Esophagus muscularis mucosa (tissue), 4 donors: ENCODE measurements at places on chromosomes 2 and 18. TPM values are rescaled to one million over a fixed set of nuclear protein-coding genes. Genes with fewer than 3 reads are reported as not detected.

DNA sequence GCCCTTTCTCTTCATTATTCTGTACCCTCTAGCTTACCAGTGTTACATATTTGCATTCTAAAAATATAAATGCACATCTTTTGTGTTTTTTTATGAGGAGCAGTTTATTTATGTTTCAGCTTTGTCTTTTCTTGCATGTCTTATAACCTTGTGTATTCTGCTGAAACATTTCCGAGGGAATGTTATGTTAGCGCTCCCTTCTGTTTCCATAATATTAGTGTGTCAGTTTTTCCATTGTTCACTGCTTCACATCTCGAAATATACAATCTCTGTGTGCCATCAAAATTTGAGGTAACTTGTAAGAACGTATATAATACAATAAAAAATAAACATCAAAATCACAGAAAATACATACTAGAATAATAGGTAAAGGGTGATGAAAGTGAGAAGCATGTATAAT is 153.3 kb downstream of the PKP4 start:
- no peaks in the 10 kb centered on the region for H3K36me3 ChIP-seq
- no peaks in the 10 kb centered on the region for H3K27me3 ChIP-seq

GRCh38 chr2:50615291-50615690 is 416.6 kb downstream of the NRXN1 start:
- no peak for DNase-seq
- no peak overlapping the region for H3K27ac ChIP-seq
- no peaks in the 10 kb centered on the region for H3K27me3 ChIP-seq
- no peak overlapping the region for H3K4me3 ChIP-seq

GRCh38 chr18:9137168-9138066 is 836 bp downstream of the ANKRD12 start:
- no peak for DNase-seq
- H3K27ac ChIP-seq, result peak overlapping the region; percentile 99
- peaks cover 8% of the 10 kb centered on the region for H3K36me3 ChIP-seq
- H3K4me1 ChIP-seq, result peaks cover 56% of the 10 kb centered on the region
- H3K4me3 ChIP-seq, result peak overlapping the region; percentile 82

DNA sequence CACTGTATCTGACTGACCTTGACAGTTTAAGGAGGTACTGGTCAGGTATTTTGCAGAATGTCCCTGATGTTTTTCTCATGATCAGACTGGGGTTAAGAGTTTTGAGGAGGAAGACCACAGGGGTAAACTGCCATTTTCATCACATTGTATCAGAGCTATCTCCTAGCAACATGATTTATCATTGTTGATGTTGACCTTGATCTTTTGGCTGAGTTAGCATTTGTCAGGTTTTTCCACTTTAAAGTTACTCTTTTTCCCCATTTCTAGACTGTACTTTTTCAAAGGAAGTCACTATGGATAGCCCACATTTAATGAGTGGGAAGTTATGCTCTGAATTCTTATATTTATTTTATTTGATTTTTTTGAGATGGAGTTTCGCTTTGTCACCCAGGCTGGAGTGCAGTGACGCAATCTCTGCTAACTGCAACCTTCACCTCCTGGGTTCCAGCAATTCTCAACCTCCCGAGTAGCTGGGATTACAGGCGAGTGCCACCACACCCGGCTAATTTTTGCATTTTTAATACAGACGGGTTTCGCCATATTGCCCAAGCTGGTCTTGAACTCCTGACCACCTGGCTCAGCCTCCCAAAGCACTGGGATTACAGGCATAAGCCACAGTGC is 17.7 kb upstream of the SLC39A10 start:
- H3K27me3 ChIP-seq, result no peaks in the 10 kb centered on the region
- no peak overlapping the region for H3K27ac ChIP-seq
- no peaks in the 10 kb centered on the region for H3K36me3 ChIP-seq
- DNase-seq, result no peak

DNA sequence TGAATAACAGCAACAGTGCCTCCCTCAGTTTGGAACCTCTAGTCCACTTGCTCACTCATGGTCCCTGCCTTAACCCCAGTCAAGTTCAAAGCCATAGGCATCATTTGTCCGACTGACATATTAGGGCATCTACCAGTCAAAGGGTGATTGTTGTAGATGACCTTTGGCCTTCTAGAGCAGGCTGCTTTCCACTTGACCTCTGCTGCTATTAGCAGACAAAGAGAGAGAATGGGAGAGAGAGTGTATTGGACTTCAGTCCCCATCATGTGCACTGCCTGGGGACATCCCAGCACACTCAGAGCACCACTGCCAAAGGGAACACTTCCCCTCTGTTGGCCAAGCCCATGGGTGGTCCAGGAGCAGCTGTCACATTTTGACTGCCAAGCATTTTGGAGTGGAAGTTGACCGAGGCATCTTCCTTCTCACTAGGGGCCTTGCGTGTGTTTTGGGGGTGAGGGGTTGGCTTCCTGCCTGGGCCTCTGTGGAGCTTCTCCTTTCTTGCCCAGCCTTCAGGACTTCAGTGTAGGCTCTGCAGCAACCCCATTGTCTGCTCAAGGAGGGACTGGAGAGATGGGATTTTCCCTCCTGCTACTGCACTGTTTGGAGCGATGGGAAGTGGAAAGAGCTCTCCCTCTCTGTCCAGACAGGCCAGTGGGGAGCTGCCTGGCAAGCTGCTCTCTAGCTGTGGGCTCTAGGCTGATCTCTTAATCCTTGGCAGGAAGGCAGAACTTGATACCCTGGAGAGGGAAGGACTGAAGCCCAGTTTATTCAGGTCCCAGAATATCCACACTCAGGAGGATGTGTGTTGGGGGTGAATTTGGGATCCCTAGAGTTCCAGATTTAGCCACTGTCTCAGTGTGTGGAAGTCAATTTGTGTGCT is 68.1 kb downstream of the TMEM247 start:
- peaks cover 81% of the 10 kb centered on the region for H3K4me1 ChIP-seq
- H3K27ac ChIP-seq, result peak overlapping the region; percentile 82
- no peaks in the 10 kb centered on the region for H3K27me3 ChIP-seq
- no peak overlapping the region for H3K4me3 ChIP-seq
- DNase-seq, result no peak

CABYR gene
- 1.8 TPM for total RNA-seq

DTNB gene
- total RNA-seq, result 7.5 TPM

MC5R gene
- not detected for total RNA-seq

CYB5A gene
- total RNA-seq, result 99.4 TPM
